Stimulated activated CD8-positive, alpha-beta memory T cell treated with anti-CD3 and anti-CD28 coated beads, Interleukin-4, amount 100 ng/mL, for 4 hours (primary cell): ENCODE measurements at places on chromosomes 12 and 14.

DNA sequence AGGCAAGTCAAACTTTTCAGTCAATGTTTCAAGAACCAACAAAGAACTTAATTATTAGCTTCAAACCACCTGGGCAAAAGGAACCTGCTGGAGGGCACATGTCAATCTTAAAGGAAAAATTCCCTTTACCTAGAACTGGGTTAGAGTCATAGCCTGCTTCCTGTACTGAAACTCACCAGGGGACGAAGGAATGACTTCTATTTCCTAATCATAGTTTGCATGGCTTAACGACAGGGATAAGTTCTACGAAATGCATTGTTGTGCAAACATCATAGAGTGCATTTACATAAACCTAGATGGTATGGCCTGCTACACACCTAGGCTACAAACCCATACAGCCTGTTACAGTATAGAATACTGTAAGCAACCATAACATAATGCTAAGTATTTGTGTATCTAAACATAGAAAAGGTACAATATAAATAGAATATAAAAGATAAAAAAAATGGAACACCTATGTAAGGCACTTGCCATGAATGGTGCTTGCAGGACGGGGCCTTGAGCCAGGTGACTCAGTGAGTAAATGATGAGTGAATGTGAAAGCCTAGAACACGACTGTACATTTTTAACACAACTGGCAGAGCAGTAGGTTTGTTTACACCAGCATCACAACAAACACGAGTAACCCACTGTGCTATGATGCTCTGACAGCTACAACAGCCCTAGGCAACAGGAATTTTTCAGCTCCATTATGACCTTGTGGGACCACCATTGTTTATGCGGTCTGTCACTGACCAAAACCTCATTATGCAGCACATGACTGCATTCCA is 234.9 kb upstream of the CAND1 start:
- no peak for DNase-seq

- DNase-seq, result no peak
Measured at GRCh38 chr12:132562489-132563021, 47.8 kb downstream of the LRCOL1 start.

DNA sequence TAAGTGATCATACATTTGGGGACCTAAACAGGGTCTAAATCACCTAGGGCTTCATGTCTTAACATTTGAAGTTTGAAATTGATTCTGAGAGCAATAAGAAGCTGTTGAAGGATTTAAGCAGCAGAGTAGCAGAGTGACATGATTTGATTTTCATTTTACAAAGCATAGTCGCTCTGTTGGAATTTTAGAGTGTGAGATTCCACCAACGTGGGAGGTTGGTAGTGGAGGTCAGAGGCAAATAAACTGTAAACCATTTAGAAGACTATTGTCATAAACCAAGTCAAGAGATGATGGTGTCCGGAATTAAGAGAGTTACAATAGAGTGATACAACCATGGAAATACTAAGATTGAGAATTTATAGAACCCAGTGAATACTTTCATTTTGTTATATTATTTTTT is 52.7 kb upstream of the ZDHHC17 start:
- no peak for DNase-seq

GRCh38 chr14:99759546-99759925 is 33.7 kb upstream of the EML1 start:
- DNase-seq, result no peak

DNA sequence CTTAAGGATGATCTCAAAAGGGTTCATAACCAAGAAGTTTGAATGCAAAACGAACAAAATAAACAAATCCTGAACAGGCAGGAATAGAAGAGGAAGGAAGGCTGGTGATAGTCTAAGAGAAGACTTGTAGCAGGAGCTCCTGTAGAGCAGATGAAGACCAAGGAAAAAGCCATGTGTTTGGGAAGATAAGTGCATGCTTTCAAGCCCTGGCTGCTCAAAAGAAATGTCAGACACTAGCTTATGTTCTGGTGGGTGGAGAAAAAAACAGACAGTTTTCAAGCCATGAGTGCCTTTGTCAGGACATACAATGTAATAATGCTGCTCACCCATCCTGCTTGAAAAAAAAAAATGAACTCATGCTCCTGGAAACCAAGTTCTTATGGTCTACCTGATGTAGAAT is 27.4 kb downstream of the TAOK3 start:
- no peak for DNase-seq

GRCh38 chr12:72075891-72076557 is 137.4 kb downstream of the TPH2 start:
- DNase-seq, result no peak

- DNase-seq, result no peak
Measured at GRCh38 chr14:69948351-69948750, 69.1 kb downstream of the SMOC1 start.

DNA sequence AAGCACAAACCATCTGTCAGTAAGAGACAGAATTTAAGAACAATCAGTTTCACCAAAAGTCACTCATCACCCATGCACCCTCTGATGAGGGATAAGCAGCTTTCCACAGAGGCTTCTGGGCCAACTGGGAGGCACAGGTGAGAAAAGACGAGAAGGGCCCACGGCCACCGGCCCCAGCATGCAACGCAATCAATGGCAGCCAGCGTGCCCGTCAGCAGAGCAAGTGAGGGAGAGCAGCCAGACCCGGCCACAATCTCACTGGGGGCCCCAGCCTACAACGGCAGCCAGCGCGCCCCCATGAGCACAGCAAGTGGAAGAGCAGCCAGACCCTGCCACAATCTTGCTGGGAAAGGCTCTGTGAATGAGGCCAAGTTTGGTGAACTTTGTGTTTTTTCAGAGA is 13.3 kb downstream of the ANKLE2 start:
- no peak for DNase-seq

DNA sequence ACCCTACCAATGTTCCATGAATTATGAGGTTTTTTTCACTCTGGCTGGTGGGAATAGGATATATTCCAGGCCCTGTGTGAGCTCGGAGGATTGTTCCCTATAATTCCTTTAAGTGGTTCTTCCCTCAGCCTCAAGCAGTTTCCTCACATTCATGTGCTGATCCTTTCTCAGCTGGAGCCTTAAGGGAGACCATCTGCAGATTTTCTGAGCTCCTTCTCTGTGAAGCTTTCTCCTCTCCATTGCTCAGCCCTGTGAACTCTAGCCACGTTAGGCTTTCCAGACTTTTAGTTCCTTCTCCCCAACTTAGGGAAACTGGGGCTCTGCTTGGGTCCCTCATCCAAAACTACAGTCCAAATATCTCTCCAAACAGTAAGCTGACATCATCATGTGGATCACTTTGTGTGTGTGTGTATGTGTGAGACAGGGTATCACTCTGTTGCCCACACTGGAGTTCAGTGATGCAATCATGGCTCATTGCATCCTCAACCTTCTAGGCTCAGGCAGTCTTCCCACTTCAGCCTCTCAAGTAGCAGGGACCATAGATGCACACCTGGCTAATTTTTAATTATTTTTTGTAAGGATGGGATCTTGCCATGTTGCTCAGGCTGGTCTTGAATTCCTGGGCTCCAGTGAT is 219.5 kb upstream of the OTX2 start:
- DNase-seq, result no peak

DNA sequence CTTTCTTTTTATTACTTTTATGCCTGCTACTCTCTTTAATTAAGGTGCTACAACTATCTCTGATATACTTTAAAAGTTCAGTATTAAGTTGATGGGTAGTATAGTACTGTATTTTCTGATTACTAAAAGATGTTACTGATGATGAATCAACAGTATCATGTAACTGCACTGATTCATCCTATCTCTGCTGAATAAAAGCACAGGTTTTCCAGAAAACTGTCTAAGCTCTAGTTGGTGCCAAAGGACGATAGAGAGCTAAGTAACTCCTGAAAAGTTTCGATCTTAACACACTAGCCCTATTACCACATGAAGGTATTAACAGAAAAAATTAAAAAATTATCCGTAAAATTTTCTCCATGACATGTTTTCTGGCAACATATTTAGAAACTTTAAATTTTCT is 2.1 kb downstream of the SCAF11 start:
- no peak for DNase-seq

- no peak for DNase-seq
Measured at GRCh38 chr14:54350203-54350602, 46.6 kb upstream of the CDKN3 start.

- no peak for DNase-seq
Measured at GRCh38 chr14:33414041-33414440, 475.4 kb downstream of the NPAS3 start.

DNA sequence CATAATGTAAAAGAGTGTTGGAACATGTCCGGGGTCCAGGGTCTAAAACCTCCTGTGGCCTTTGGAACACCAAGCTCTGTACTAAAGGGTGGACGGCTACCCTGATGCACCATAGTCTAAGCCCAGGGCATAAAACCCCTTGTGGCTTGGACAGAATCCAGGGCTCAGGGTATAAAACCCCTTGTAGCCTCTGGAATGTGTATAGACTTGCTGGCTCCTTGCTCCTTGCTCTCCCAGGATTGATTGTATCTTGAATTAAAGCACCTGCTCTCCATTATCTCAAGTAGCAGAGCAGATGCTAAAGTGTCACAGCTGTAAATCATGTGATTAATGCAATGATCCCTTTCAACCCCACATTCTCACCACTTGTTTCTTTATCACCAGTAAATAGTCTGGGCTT is 556.5 kb downstream of the LRFN5 start:
- no peak for DNase-seq

DNA sequence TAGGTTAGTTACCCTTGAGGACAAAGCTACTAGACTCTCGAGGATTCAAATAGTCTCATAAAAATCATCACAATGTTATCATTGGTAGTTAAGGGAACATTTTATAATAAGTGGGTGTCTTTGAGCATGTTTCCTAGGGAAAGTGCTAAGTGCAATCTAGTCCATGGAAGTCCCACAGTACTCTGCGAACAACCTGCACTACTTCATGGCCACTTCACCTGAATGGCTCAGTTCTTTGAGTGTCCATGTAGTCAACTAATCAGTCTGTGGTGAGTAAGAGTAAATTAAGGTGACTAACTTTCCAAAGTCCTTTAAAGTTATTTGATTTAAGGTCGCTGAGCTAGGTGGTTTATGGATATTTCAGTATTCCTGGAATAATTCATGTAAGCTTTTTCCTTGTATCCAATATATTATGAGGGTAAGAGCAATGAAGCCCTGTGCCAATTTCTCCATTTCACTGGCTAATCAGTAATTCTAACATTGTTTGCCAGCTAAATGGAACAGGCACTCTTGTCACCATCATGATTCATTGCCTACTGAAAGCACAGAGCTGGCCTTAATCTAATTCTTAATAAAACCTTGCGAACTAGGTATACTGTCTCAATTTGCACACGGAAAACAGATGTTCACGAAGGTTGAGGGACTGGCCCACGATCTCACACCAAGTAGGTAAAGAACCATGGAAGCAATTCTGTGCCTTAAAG is 495.1 kb downstream of the APAF1 start:
- no peak for DNase-seq

DNA sequence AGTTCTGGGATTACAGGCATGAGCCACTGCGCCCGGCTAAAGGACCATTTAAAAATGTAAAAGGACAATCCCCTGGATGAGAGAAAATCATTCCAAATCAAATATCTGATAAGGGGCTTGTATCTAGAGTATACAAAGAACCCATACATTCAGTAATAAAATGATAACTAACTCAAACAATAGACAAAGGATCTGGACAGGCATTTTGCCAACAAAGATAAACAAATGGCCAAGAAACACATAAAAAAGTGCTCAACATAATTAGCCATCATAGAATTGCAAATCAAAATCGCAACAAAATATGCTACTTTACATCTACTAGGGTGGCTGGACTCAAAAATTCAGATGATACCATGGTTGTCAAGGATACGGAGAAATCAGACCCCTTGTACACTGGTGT is 8.5 kb upstream of the BICD1 start:
- no peak for DNase-seq

DNA sequence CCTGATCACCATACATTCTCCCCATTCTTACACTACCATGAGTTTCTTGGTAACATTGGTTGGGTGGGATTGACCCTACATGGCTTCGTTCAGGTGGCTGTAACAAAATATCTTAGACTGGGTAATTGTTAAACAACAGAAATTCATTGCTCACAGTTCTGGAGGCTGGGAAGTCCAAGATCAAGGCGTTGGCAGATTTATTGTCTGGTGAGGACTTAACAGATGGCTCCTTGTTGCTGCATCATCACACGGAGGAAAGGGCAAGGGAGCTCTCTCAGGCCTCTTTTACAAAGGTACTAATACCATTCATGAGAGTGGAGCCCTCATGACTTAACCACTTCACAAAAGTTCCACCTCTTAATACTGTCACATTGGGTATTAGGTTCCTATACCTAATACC is 116.7 kb upstream of the EGLN3 start:
- DNase-seq, result no peak

DNA sequence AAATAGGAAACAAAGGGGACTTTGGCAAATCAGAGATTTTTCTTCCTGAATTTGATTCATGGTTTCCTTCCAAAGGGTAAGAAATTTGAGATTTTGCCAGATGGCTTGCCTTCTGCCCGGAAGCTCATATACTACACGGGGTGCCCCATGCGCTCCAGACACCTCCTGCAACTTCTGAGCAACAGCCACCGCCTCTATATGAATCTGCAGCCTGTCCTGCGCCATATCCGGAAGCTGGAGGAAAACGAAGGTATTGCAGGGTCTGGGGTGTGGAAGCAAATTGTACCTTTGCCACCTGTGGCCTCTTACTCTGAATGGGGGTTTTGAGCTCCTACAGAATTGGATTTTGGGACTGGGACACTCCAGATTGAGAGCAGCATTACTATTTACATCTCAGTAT is 63.5 kb downstream of the FRMD6 start:
- no peak for DNase-seq

- no peak for DNase-seq
Measured at GRCh38 chr12:34602213-34602940, 580.1 kb downstream of the ALG10 start.

DNA sequence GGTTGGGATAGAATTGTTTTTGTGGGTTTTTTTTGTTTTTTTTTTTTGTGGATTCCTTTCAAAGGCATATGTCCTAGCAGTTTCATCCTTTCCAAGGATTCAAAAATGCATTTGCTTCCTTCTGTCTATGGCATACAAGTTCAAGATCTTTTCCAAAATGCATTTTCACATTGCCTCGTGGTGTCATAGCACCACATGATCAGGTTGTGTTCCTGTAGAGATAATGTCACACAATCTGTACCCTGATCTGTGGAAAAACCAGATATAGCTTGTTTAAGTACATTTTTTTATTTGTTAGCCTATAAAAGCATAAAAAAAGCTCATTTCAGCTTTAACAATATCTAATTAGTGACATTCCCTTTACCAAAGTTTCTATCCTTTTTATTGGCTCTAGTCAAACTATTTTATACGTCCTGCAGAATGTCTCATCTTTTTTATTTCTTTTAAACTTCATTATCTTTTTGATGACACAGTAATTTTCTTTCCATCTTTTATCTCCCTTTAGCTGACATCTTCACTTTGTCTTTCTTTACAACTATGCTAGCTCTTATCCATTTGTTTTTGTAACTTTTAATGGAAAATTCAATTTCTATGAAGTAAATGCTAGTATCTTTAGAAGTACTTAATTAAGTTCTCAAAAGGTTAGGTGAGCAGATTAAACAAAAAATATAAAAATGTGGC is 106.0 kb upstream of the NOVA1 start:
- no peak for DNase-seq

DNA sequence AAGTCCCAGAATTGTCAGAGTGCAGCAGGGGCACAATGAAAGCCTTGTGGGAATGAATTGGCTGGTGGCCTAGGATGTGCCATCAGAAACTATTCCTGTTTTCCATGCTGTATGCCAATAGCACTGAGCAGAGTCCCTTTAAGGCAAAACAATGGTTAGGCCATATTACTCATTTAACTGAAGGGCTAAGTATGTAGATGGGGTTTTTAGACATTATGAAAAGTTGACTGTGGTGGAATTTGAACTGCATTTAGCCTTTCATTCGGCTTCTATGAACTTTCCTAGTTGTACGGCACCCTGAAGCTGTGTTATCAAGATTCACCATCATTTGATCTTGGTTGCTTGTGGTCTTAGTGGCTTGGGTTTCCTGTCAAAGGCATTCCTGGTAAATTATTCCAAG is 24.8 kb downstream of the IL26 start:
- DNase-seq, result no peak
